CD4-positive, alpha-beta T cell treated with Interleukin-15 for 1 hour (primary cell): ENCODE measurements at places on chromosomes 2 and 18.

DNA sequence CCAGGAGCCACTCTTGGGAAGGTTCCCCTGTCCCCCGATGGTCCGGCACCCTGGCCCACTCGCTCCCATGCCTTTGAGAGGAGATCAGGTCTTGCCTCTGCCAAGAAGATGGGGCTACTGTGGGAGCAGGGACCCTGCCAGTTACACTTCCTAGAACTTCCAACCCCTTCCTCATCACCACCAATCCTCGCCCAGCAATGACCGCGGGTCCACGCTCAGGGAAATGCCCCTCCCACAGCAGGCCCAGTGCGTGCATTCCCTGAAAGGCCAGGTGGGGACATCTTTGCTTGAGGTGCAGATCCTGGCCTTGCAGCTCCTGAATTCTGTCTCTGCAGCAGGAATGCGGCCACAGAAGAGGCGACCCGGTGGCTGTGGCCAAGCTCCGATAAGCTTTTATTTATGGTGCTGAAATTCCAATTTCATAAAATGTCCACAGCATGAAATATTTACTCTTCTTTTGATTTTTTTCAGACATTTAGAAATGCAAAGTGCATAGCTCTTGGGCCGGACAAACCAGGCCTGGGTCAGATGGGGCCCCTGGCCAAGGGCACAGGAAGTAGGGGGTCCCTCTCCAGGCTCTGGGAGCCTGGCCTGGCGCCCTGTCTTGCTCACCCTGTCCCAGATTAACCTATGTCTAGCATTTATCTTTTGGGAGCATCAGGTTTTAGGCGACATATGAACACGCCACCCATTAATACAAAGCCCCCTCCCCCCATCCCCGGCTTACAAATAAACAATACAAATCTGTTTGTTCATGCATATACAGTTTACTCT, 29.8 kb downstream of the PXDN start:
- DNase-seq: no peak

DNA sequence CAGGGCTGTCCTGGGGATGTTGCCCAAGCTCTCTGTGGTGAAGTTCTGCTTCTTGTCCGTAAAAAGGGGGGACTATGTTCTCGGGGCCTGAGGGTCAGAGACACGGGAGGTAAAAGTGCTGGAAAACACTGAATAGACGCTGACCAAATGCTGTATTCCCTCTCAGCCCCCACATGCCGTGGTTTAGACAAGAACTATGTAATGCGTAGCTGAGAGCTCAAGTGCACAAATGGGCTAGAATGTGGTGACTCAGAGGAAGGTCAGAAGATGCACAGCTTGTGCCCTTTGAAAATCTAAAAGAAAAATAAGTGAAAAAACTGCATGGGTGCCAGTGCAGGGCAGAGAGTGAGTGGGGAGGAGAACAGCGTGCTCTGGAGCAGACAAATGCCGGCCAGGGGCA, 80.3 kb upstream of the MAP4K4 start:
- DNase-seq: no peak

DNA sequence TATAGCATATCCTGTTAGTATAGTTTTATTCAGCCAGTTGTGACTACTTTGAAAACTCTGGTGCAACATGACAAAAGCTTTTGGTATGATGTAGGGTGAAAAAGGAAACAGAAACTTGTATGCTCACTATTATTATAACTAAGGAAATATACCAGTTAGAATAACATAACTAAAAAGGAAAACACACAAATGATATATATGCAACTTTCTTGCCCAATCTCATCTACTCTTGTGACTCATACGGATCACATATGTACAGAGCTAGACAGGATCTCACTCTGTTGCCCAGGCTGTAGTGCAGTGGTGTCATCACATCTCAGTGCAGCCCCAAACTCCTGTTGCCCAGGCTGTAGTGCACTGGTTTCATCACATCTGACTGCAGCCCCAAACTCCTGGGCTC, 12.4 kb upstream of the TLK1 start:
- no peak for DNase-seq

DNA sequence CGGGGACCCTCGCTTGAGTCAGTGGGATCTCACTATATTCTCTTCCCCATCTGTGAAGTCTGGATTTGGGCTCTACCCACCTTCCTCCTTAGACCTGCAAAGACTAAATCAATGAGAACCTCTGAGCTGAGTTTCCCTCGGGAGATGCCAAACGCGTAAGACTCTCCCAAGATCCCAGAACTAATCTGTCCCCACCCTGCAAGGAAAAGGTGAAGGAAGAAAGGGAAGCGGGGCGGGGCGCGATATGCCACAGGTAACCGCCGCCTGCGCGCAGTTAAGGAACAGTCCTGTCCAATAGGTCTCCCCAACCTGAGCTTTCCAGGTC, 780 bp downstream of the SRD5A2 start:
- DNase-seq: no peak
